ENCODE measurements at places on chromosomes 5 and 9.

DNA sequence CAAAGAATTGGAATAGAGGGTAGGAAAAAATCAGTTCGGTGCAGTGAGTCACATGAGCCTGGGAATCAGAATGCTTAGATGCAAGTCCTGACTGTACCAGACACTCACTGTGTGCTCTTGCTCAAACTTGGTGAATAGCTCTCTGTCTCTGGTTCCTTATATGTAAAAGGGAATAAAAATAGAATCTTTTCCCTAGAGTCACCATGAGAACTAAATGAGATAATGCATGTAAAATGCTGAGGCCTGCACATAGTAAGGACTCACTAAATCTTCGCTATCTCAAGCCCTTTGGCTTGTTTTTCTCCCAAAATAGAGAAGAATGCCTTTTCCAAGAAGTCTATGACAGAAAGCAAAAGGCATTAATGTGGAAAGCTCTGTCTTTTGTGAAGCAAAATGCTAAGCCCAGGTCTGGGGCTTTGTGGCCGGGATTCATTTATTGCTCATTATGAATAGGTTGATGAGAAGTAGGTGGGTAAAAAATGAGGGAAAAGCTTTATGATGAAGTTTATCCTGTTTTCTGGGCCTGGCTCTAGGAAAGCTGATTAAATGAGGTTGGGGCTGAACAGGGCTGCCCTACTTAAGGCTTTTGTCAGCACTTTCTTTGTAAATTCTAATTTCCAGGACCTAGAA, 483.3 kb downstream of the DMAC1 start:
- no peak for DNase-seq

GRCh38 chr9:127049044-127049443, 73.4 kb downstream of the ANGPTL2 start:
- DNase-seq: peak; percentile 27

DNA sequence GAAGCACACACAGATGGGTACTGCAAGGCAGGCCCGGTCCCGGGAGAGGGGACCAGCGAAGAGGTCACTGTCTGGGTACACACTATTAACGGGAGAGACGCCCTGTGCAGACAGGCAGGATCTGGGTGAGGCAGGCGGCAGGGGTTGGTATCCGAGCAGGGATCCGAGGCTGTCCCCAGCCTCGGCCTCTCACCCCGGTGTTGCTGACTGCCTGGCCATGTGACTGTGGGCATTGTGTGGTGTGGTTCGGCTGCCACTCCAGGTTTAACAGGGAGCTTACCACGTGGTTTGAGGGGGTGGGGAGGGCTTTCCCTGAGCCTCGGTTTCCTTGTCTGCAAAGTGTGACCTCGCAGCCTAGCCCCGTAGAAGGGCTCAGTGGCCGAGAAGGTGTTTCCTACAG, 11.1 kb upstream of the RALGDS start:
- DNase-seq: no peak

DNA sequence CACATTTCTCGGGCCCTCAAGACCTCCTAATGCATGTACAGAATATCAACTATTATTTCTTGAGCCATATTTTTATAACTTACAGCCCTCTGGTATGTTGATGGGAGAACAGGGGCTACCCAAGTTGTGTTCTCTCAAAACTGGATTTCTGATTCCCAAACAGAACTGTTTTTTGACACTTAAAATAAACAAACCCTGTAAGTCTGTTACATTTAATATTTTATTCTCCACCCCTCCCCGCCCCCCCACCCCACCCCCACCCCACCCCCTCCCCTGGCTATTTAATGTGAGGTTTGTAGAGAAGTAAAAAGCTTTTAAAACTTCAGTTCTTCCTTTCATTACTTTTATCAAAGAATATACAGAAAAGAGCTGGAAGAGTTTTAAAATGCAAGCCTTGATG, 77.9 kb downstream of the FOXB2 start:
- no peak for DNase-seq

GRCh38 chr5:69049796-69050195, 44.0 kb upstream of the SLC30A5 start:
- DNase-seq: no peak

DNA sequence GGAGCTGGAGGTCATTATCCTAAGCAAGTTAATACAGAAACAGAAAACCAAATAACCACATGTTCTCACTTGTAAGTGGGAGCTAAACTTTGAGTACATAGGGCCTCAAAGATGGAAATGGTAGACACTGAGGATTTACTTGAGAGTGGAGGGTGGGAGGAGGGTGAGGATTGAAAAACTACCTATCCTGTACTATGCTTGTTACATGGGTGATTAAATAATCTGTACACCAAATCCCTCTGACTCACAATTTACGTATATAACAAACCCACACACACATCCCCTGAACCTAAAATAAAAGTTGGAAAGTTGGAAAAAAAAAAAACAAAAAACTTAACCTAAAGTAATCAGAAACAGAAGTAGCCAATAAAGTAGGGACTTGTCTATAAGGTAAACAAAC, 48.8 kb upstream of the LARP1 start:
- DNase-seq: no peak

- no peak for DNase-seq
Observed at GRCh38 chr5:33369485-33370465, 71.0 kb upstream of the TARS1 start.

DNA sequence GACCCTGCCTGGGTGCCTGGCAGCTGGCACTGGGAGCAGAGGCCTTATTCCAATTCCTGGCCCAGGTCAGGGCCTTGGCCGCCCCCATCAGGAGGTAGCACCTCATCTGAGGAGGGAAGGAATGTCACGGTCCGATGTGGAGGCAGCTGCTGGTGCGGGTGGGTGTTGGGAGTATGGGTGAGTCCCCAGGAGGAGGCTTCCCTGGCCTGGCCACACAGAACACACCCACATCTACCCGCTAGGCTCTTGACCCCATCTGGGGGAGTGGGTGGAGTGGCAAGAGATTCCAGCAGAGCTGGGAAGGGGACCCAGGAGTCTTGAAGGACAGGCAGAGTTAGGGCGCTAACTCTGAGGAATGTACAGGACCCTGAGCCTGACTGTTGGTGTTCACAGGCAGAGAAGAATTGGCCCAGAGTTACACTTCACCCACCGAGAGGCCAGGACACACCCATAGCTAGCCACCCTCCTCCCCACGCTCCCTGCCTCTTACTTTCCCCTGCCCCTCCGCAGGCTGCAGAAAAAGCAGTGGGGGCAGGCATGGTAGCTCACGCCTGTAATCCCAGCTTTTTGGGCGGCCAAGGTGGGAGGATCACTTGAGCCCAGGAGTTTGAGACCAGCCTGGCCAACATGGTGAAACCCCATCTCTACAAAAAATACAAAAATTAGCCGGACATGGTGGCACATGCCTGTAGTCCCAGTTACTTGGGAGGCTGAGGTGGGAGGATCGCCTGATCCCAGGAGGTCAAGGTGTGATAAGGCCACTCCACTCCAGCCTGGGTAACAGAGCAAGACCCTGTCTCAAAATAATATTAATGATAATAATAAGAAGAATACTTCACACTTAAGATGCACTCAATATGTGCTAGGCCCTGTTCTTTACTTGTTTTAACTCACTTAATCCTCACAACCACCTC, 6.0 kb downstream of the OLFML2A start:
- DNase-seq: no peak

DNA sequence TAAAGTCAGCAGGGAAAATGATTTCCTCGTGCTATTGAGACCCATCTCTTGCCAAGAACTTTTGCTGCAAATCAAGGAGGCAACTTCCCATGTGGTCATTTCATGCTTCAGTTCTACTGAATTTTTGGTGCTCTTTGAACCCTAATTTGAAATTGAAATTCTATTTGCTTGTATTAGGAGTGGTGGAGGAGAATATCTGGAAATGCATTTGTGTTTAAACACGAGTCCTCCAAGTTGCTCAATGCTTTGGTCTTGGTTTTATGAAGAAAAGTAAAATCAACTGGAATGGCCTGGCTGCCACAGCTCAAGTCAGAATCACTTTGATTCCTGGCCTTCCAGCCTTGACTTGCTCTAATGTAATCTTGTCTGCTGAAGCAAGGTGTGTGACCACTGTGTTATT, 613.2 kb downstream of the TLE1 start:
- no peak for DNase-seq

GRCh38 chr9:13845460-13845859, 468.5 kb downstream of the NFIB start:
- no peak for DNase-seq

DNA sequence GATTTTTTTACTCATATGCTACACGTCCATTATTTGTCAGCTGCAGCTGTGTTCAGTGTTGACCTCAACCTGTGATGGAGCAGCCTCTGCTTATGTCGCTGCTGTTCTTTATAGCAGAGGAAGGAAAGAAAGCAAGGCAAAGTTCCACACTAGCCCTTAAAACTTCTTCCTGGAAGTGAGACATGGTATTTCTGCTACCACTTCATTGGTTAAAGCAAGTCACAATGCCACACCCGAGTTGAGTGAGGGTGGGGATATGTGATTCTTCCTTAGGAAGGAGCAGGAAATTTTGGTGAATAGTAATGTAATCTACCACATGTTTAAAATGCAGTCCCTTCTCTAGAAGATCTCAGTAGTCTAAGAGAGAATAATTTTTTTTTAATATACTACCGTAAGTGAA, 224.8 kb upstream of the DMRT1 start:
- peak; percentile 40 for DNase-seq

GRCh38 chr5:68460147-68460798, 244.7 kb downstream of the PIK3R1 start:
- peak; percentile 68 for DNase-seq

- no peak for DNase-seq
Observed at GRCh38 chr5:132773114-132773513, 3.9 kb downstream of the SEPTIN8 start.

DNA sequence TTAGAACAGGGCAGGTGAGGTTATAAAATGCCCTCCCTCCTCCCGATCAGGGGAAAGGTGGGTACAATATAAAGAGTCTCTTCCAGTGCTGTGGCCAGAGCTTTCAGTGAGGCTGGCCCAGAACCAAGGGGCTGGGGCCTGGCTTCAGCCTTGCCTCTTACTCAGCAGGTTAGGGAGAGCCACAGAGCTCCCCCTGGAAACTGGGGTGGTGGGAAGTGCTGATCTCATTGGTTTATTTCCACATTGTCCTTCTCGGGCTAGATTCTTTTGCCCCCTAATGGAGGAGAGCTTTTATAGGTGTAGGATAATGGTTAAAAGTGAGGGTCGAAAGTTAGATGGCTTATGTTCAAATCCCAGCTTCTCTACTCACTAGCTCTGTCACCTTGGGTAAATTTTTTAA, 186.7 kb upstream of the TBC1D2 start:
- DNase-seq: no peak

DNA sequence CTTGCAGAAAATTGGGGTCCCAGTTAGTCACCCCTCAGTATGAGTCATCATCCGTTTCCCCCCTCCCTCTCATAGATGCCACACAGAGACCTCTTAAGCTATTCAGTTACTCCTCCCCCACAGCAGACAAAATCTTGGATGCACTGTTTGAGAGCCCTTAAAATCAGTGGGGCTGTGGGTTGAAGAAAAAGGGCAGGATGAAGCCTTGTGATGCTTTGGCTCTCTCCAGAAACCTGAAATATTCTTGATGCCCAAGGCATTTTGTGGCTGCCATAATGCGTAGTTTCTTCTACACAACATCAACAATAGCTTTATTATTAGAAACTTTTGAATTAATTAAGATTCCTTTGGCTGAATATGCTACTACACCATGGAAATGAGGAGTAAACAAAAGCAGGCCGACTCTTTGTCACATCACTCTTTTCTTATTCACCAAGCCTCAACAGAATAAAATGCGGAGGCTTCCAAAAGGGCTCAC, 133.8 kb downstream of the MRPS30 start:
- DNase-seq: no peak

DNA sequence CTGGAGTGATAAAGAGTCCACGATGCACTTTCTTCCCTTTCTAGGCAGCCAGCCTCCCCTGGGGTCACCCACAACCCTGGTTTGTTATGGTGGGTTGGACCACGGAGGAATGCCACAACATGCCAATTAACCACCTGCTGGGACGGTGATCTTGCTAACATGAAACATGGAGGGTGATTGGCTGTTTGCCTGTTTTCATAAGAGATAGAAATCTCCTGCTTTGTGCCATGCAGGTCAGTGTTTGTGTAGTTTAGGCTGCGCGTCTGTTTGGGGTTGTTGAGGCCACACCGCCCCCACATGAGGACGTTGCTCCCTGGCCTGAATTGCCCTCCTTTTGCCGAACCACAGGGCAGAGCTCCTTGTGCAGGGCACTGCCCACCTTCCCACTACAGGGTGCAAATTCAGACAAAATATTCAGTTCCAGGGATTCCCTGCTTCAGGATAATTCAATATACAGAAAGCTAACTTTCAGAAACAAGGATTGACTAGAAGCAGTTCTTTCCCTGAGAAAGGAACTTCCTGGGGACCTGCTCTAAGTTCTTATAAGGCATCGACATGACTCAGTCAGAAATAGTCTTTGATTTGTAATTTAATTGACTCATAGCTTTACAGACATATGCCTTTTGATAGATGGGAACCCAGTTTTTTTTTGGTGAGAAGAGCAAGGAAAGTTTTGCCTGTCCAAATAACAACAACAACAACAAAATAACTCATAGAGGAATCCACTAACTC, 427.6 kb downstream of the GADD45G start:
- no peak for DNase-seq

GRCh38 chr9:125409637-125410521, 148.3 kb downstream of the GAPVD1 start:
- no peak for DNase-seq

DNA sequence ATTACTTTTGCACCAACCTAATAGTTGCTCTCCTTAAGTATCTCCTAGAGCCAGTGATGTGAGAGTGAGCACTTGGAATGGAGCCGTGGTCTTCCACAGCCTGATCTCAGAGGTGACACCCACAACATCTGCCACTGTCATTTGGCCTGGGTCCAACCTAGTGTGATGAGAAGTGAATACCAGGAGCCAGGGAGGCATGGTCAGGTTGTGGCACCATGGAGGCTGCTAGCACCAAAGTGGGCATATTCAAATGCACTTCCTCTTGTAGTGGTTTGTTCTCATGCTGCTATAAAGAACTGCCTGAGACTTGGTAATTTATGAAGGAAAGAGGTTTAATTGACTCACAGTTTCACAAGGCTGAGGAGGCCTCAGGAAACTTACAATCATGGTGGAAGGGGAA, 22.6 kb upstream of the CEP72 start:
- no peak for DNase-seq

DNA sequence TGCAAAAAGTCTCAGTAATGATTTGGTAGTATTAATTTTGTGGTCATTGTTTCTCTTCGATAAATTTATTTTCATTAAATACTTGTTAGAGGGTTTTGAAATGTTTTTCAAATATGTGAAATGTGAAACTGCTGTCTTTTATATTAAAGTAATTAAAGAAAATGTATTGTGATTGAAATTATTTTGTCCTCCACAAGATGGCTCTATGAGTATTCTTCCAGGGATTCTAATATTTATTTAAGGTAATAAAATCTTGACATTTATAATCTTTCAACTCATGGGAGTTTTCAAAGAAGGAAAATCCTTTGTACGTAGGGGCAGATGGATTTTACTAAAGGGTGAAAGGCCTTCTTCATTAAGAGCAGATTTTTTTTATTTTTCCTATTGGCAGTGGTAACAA, 19.3 kb downstream of the ISOC1 start:
- no peak for DNase-seq

Measured in colonic mucosa (tissue), 4 donors.